ENCODE measurements at places on chromosomes 7 and 10. TPM values are rescaled to one million over a fixed set of nuclear protein-coding genes. Genes with fewer than 3 reads are reported as not detected.

DNA sequence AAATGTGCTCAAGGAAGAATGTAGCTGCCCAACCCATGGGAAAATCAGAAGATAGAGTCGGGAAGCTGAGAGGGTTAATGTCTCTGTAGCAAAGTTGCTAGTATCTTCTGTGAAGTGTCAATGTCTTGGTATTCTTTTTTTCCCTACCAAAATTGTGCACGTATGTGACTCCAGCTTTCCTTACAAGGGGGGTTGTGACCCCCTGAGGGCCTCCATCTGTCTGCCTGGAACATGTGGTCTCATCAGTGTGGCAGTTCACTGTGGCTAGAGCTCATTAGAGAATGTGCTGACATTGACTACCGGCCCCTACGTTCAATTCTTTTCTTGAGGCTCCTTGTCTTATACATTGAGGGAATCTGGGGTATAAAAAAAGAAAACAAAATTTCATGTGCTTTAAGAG, 725.2 kb upstream of the CELF2 start:
- DNase-seq = no peak
- H3K4me1 ChIP-seq = no peaks in the 10 kb centered on the region
- no peaks in the 10 kb centered on the region for H3K27me3 ChIP-seq
- H3K4me3 ChIP-seq = no peak overlapping the region

DNA sequence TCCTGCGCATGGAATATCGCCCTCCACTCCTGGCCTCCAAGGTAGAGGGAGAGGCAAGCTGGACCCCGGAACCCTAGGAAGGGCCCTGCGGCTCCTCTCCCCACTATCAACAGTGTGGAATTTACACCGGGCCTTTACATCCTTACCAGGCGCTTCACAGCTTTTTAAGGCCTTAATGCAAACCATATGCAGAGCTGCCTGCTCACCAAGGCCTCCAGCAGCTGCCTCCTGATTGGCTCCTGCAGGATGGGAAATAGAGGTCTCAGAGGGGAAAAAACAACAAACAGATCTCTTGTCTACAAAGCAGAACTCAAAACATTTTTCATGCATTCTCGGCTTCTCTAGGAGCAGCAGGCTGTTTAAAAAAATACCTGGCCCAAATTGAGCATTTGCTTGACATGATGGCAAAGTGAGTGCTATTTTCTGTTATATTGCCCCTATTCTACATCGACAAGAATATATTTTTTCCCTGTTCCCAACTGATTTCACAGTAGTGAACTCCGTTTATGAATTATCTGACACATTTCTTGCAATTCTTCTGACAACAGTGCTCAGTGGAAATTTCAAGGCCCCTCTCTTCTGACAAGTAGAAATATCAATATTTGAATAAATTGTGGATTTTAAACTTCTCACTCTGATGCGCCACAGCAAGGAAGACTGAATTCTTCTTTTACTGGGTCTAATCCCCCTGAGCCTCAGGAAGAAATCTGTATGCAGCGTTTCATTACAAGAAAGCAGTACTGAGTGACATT, 51.7 kb downstream of the EBF3 start:
- no peak overlapping the region for H3K4me3 ChIP-seq
- no peak for DNase-seq
- no peaks in the 10 kb centered on the region for H3K4me1 ChIP-seq
- H3K27me3 ChIP-seq = no peaks in the 10 kb centered on the region
- H3K27ac ChIP-seq = no peak overlapping the region
- H3K36me3 ChIP-seq = no peaks in the 10 kb centered on the region

DNA sequence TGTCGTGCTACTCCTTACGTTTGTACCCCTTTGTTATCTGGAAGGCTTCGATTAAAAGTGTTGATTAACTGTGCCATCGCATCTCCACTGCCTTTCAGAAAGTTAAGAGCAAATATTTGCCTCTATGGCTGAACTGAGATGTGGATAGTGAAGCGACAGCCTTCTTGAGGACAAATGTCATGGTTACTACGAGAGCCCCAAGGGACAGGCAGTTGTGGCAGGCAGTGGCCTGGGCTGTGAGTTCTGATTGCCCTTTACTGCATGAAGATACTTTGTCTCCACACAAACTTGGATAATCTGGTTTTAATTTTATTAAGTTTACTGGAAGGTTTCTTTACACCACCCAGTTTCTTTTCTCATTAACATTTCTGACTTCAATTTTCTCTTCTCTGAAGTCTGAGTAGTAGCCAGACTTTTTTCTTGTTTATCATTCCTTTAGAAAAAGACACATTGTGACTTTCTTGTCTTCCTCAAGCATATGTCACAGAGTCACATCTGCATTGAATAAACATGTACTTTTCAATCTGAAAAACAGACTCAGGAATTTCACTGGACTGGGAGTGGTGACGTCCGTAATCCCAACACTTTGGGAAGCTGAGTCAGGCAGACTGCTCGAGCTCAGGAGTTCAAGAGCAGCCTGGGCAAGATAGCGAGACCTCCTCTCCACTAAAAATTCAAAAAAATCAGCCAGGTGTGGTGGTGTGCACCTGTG, 1.5 kb downstream of the TAS2R41 start:
- DNase-seq = no peak
- H3K27ac ChIP-seq = peak overlapping the region; percentile 44
- H3K27me3 ChIP-seq = no peaks in the 10 kb centered on the region
- H3K36me3 ChIP-seq = no peaks in the 10 kb centered on the region

DNA sequence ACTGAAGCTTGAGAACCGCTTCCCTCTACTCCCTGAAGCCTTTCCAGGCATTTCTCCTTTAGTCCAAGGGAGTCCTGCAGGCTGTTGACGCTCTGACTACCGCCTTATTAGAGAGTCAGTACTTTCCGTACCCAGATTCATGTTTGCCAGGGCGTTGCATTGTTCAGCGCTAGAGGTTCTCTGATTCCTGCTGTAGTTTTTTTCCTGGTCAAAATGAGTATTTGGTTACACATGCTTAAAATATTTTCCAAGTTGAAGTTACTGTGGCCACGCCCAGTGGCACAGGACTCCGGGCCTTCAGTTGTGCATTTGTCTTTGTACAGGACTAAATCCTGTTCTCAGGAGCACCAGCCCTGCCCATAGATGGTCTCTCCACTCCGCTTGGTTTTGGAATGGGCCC, 7.9 kb downstream of the MTURN start:
- peaks cover 84% of the 10 kb centered on the region for H3K4me1 ChIP-seq
- no peaks in the 10 kb centered on the region for H3K27me3 ChIP-seq
- no peaks in the 10 kb centered on the region for H3K36me3 ChIP-seq
- H3K4me3 ChIP-seq = no peak overlapping the region
- DNase-seq = peak; percentile 78

DNA sequence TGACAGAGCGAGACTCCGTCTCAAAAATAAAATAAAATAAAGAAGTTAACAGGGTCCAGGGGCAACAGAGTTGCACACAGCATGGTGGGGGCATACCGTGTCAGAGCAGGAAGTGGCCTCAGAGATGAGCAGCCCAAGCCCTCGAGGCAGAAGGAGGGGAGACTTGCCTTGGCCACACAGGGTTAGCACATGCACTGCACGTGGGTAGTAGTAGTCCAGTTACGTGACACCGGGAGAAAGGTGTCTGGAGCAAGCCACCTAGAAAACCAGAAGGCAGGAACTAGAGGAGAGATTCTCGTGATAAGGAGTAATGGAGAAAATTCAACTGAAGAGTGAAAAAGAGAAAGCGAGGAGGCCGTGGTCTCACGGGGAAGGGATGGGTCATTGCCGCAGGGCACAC, 9.8 kb upstream of the DENND2A start:
- H3K27me3 ChIP-seq = no peaks in the 10 kb centered on the region
- no peak for DNase-seq
- H3K36me3 ChIP-seq = no peaks in the 10 kb centered on the region
- no peaks in the 10 kb centered on the region for H3K4me1 ChIP-seq
- no peak overlapping the region for H3K4me3 ChIP-seq
- H3K27ac ChIP-seq = no peak overlapping the region

DNA sequence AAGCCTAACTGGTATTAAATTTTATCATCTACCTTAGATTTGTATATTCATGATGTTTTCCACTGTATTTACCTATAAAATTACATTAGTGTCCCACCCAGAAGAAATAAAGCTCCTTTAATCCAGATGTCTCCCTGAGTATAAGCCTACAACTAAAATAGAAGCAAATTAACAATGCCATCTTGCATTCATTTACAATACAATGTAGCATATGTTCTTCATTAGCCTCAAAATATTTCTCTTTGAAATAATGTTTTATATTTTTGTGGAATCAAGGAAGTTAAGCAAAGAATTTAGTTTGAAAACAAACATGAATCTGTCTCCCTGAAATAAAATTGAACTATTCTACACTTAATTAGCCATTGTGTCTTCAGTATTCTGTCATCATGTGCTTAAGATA, 112.3 kb downstream of the CACNA2D1 start:
- no peak overlapping the region for H3K27ac ChIP-seq
- H3K4me1 ChIP-seq = no peaks in the 10 kb centered on the region
- no peak overlapping the region for H3K4me3 ChIP-seq
- DNase-seq = no peak
- no peaks in the 10 kb centered on the region for H3K27me3 ChIP-seq
- no peaks in the 10 kb centered on the region for H3K36me3 ChIP-seq

Gene KIAA1549
- 6.7 TPM for total RNA-seq

GRCh38 chr10:19592276-19592675, 224.0 kb upstream of the PLXDC2 start:
- no peak overlapping the region for H3K27ac ChIP-seq
- H3K27me3 ChIP-seq = no peaks in the 10 kb centered on the region
- no peak for DNase-seq
- H3K36me3 ChIP-seq = no peaks in the 10 kb centered on the region
- no peak overlapping the region for H3K4me3 ChIP-seq
- no peaks in the 10 kb centered on the region for H3K4me1 ChIP-seq

Gene SH2D4B
- total RNA-seq = 0.20 TPM

- H3K27me3 ChIP-seq = no peaks in the 10 kb centered on the region
- peak overlapping the region; percentile 91 for H3K4me3 ChIP-seq
- H3K4me1 ChIP-seq = peaks cover 11% of the 10 kb centered on the region
- no peaks in the 10 kb centered on the region for H3K36me3 ChIP-seq
- H3K27ac ChIP-seq = peak overlapping the region; percentile 92
- DNase-seq = no peak
Observed at GRCh38 chr7:105521027-105521716, 899 bp downstream of the PUS7 start.

GRCh38 chr10:61763778-61764177, 101.0 kb downstream of the CABCOCO1 start:
- H3K27ac ChIP-seq = no peak overlapping the region
- H3K4me3 ChIP-seq = no peak overlapping the region
- no peaks in the 10 kb centered on the region for H3K27me3 ChIP-seq
- no peak for DNase-seq

GRCh38 chr10:43327171-43327570, 44.3 kb upstream of the FXYD4 start:
- H3K4me1 ChIP-seq = peaks cover 15% of the 10 kb centered on the region
- H3K36me3 ChIP-seq = no peaks in the 10 kb centered on the region
- H3K27ac ChIP-seq = no peak overlapping the region
- no peak overlapping the region for H3K4me3 ChIP-seq
- no peak for DNase-seq

- no peaks in the 10 kb centered on the region for H3K36me3 ChIP-seq
- peak; percentile 95 for DNase-seq
- H3K4me1 ChIP-seq = peaks cover 24% of the 10 kb centered on the region
- no peak within 1 kb of the TSS for H3K27ac ChIP-seq
- peak within 1 kb of the TSS; percentile 64 for H3K4me3 ChIP-seq
Observed at GRCh38 chr10:119542357-119542987, at the start of gene RGS10. Gene RGS10 (minus strand): TSS chr10:119542719. CDS start chr10:119542638, 81 bp downstream.

- no peak for DNase-seq
- peaks cover 4% of the 10 kb centered on the region for H3K36me3 ChIP-seq
- no peaks in the 10 kb centered on the region for H3K27me3 ChIP-seq
- no peaks in the 10 kb centered on the region for H3K4me1 ChIP-seq
Observed at GRCh38 chr7:117219485-117219884, 103.4 kb downstream of the WNT2 start.

Gene AKR1B1
- 107 TPM for total RNA-seq

Gene CALN1
- total RNA-seq = 0.46 TPM

- H3K36me3 ChIP-seq = no peaks in the 10 kb centered on the region
- H3K4me3 ChIP-seq = no peak overlapping the region
- peaks cover 4% of the 10 kb centered on the region for H3K4me1 ChIP-seq
- H3K27me3 ChIP-seq = no peaks in the 10 kb centered on the region
- no peak overlapping the region for H3K27ac ChIP-seq
- DNase-seq = no peak
Observed at GRCh38 chr10:660970-661596, 28.4 kb downstream of the DIP2C start.

- H3K27ac ChIP-seq = no peak overlapping the region
- no peaks in the 10 kb centered on the region for H3K27me3 ChIP-seq
- no peaks in the 10 kb centered on the region for H3K4me1 ChIP-seq
- no peak overlapping the region for H3K4me3 ChIP-seq
- no peak for DNase-seq
- H3K36me3 ChIP-seq = peaks cover 16% of the 10 kb centered on the region
Observed at GRCh38 chr7:134684165-134684564, 37.5 kb downstream of the BPGM start.

Gene WNT8B
- total RNA-seq = not detected

DNA sequence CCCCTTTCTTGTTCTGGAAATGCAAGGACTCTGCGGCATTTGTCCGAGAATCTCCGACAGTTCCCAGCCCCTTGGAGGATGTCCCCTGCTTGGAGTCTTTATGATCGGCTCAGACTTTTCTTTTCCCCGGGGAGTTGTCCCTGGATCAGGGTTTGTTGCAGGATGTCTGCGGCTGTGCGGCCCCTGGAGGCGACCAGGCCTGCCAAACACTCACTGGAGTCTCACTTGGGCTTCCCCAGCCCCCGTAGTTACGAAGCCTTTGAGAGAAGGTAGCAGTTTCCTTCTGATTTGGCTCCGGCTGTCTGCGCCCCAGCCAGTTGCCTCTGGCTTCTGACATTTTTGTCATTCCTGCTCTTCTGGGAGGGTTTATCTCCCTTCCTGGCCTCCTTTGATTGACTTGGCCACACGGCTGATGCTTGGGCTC, 16.1 kb downstream of the COL26A1 start:
- DNase-seq = no peak
- peaks cover 10% of the 10 kb centered on the region for H3K4me1 ChIP-seq
- no peaks in the 10 kb centered on the region for H3K36me3 ChIP-seq
- no peak overlapping the region for H3K27ac ChIP-seq

DNA sequence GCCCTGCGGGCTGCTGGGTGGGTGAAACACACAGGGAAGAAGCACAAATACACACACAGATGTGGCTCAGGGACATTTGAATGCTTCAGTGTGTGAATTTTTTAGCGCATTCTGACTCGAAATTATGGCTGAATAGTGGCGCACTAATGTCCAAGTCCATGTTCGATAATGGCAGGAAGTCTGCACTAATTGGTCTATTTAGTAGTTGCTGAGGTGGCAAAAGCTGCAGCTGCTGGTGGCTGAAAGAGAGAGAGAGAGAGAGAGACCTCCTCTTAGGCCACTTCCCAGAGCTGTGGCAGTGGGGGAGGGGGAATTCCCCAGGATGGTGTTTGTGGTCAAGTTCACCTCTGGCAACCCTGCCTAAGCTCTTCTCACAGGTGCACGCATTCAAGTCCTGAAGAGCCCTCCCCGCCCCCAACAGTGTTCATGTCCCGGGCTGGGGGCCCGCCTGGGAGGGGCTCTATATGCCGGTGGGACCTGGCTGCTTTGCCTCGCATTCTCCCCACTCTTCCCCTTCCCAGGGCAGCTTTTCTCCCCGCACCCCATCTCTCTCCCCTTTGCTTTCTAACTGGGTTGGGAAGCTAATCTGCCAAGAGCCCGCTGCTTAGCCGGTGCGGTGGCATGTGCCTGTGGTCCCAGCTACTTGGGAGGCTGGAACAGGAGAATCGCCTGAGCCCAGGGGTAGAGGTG, 6.0 kb upstream of the MNX1 start:
- no peak overlapping the region for H3K4me3 ChIP-seq
- no peaks in the 10 kb centered on the region for H3K36me3 ChIP-seq
- H3K27ac ChIP-seq = no peak overlapping the region
- H3K27me3 ChIP-seq = peaks cover 79% of the 10 kb centered on the region
- peak; percentile 33 for DNase-seq
- peaks cover 11% of the 10 kb centered on the region for H3K4me1 ChIP-seq

All from upper lobe of left lung (tissue), 6 donors.